D341Med (cell line): ENCODE measurements at places on chromosomes 6 and 20.

- DNase-seq: no peak
Measured at GRCh38 chr6:21999012-21999528, 297.8 kb downstream of the PRL start.

GRCh38 chr6:128712898-128713297 lies 170.0 kb upstream of the LAMA2 start:
- no peak for DNase-seq

GRCh38 chr6:46598215-46598614 lies 54.4 kb downstream of the CYP39A1 start:
- no peak for DNase-seq

DNA sequence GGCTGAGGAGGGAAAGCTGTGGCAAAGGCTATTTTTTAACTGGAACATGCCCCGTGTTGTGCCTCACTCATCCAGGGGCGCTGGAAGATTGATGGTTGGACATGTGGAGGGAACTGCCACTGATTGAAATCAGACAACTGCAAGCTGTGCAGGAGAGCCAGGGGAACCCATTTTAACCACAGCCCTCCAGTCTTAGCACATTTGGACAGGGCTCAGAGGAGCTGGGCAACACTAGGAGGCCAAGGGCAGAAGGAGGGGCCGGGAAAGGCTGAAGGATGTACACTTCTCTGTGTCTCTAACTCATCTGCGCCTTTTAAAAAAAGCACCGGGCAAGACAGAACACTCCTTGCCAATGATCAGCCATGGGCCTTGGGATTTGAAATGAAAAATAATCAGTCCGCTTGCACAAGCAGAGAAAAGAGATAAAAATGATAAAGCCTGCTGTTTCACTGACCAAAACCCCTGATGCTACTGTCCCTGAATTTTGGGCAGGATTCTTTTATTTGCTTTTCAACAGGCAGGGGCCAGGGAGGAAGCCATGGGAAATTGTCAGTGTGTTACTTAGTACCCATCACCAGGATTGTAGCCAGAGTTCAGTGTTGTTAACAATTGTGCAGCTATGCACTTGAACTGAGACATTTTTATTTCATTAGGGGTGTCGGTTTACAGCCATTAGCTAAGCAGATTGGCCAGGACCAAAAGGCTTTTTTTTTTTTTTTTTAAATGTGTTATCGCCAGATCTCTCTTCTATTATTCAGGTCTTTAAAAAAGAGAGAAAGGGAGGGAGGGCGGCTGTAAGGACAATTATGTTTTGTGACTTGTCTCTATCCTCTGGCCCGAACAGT lies 109.3 kb upstream of the EYA4 start:
- DNase-seq: no peak

GRCh38 chr6:150208611-150209352 lies 65.9 kb downstream of the PPP1R14C start:
- DNase-seq: no peak
